ENCODE measurements at places on chromosomes 7 and 10.
A peak's percentile ranks its signal among the peaks of the same experiment; 100 is the strongest.

DNA sequence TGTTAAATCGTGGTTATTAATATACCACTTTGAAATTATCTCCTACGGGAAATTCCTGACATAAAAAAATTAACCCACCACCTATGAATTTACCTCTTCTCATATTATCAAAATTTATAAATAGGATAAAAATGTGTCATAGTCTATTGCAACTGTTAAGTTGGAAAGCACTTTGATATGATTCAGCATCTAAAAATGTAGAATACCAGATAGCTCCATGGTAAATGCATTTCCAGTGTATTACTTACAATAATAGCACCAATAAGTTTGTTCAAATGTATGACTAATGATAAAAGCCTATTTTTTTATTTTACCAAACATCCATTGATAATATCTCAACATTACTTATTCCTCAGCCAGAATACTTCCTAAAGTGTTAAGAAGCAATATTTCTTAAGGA lies 13.6 kb upstream of the KCND2 start:
- peak; percentile 24 for DNase-seq

- no peak for DNase-seq
These were observed 48.7 kb upstream of the SHH start for GRCh38 chr7:155860840-155861479.

DNA sequence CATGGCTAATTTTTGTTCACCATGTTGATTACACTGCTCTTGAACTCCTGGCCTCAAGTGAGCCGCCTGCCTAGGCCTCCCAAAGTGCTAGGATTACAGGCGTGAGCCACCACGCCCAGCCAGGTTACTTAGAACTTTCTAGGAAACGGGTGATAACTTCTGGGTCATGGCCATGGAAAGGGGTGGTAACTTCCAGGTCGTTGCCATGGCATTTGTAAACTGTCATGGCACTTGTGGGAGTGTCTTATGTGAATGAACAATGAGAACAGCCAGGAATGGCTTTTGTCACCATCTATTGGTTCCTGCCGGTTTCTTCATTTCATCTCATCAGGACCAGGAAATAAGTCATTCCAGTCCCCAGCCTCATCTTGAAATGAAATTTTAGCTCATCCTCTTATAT lies 120.9 kb downstream of the SLC16A9 start:
- no peak for DNase-seq

DNA sequence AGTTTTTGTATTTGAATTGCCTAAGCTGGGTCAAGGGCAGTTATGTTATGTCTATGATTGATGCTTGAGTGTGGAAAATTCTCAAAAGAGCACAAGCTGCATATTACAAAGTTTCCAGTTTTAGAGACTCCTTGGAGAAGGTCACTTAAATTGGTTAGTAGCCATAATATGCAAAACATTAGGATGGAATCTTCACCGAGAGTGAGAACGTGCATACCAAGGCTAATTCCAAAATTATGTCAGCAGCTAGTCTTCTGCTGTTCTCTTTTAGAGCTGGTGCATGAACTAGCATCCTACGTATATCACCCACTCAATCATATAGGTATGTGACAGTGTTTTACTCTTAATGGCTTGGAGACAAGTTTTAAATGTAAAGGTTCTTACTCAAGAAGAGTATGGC lies 49.2 kb downstream of the MKX start:
- DNase-seq: no peak

GRCh38 chr10:932589-932988 lies 1.1 kb upstream of the LARP4B start:
- DNase-seq: no peak

DNA sequence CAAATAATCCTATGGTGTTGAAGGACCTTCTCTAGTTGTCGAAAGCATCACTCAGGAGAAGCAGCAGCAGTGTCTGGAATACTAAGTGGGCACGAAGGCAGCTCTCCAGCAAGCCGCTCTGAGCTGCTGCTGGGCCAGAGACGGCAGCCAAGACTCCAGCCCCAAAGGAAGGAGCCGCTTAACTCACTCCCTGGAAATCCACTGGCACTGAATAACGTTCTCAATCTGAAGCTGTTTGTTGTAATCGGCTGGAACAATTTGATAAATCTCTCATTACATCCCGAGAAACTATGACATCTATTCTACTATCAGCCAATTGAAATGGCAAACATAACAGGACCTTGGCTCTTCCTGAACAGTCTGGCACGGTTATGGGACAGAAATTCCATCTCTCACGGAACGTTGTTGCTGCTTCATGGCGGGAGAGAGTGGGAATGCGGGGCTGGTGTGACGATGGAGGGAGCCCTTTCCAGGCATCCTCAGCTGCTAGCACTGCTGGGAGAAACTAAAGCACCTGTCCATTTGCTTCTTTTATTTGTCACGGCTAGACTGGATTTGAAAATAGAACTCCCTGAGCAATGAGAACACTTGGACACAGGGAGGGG lies 331.5 kb upstream of the RNF32 start:
- no peak for DNase-seq

DNA sequence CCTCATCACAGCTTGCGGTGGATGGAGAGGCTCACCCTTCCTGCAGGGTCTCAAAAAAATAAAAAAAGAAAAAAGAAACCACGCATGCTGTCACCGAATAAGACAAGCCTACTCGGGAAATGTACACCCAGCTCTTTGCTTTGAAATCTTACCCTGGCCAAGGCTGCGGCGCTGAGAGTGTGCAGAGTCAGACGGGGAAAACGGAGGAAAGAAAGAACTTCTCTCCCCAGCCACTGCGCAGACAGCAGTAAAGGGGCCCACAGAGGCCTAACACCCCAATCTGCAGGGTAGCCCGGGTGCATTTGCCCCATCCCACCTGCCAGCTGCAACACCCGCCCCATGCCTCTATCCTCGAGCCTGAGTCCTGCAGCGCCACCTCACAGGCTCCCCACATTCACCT lies 14.8 kb downstream of the SLIT1 start:
- no peak for DNase-seq

DNA sequence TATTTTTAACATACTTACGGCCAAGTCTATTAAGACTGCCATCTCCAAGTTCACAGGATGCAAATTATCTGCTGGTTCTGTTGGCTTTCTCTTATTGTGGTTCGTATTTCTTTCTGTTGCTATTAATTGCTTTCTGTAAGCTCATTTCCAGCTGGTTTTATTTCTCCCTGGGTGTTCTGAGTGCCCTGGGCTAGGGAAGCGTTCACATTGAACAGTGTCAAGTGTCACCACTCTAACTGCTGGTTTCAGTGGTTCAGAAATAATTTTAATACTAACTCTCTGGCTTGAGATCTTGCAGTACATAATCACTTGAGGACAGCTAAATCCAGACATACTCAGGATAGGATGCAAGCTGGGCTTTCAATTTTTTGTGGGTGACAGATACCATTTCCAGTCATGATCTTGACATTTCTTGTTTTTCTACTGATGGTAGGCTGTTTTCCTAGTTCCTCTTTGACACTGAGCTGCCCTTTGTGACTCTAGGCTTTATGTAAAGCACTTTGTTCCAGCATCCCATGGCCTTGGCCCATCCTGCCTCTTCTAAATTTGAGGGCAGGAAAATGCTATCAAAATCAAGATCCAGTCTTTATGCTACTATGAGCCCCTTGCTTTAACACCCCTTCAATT lies 117.6 kb downstream of the SNX13 start:
- DNase-seq: no peak

GRCh38 chr10:11337516-11337915 lies 273.9 kb downstream of the USP6NL start:
- no peak for DNase-seq
